ENCODE measurements at places on chromosomes 6 and 20.

- no peak overlapping the region for H3K4me3 ChIP-seq
- H3K4me1 ChIP-seq: peaks cover 2% of the 10 kb centered on the region
- H3K27me3 ChIP-seq: no peaks in the 10 kb centered on the region
- no peak for DNase-seq
- H3K27ac ChIP-seq: no peak overlapping the region
- H3K36me3 ChIP-seq: no peaks in the 10 kb centered on the region
Observed at GRCh38 chr6:113824411-113824810, 32.7 kb upstream of the MARCKS start.

DNA sequence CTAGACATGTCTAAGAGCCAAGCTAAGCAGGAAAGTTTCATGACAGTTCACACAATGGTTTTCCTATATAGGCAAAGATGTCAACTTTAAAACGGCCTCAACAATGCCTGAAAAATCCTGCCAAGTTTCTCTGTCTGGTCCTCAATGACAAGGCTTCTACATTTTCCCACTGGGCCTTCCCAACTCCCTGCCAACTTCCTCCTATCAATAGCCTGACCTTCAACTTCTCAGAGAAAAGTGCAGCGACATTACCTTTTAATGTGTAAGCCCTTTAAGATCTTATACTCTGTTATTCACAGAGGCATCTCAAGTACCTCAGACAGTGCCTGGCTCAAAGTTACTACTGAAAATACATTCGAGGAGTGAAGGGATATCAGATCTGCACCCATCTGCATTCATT lies 56.2 kb upstream of the BTBD3 start:
- H3K27me3 ChIP-seq: no peaks in the 10 kb centered on the region
- H3K36me3 ChIP-seq: no peaks in the 10 kb centered on the region
- no peak overlapping the region for H3K4me3 ChIP-seq
- no peaks in the 10 kb centered on the region for H3K4me1 ChIP-seq
- no peak for DNase-seq
- H3K27ac ChIP-seq: no peak overlapping the region

- no peaks in the 10 kb centered on the region for H3K36me3 ChIP-seq
- H3K4me3 ChIP-seq: no peak overlapping the region
- H3K27ac ChIP-seq: no peak overlapping the region
- DNase-seq: no peak
- no peaks in the 10 kb centered on the region for H3K27me3 ChIP-seq
- H3K4me1 ChIP-seq: peaks cover 10% of the 10 kb centered on the region
Observed at GRCh38 chr20:19423097-19423899, 210.9 kb downstream of the SLC24A3 start.

DNA sequence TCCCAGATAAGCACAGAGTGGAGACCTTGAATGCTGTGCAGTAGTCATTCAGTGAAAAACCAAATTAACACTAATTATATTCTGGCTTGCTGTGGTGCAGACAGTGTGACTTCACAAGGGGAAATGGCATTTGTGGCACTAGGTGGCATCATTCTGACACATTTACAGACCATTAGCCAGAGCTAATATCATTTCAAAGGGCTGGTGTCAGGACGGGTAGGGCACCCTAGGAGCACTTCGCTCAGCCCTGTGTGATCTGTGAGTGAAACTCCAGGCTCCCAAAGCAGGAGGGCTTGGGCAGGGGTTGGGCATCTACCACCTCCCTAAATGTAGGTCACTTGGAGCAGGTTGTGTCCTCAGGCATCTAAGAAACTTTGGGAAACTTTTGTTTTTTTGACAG lies 555.8 kb downstream of the PKHD1 start:
- H3K4me3 ChIP-seq: no peak overlapping the region
- no peaks in the 10 kb centered on the region for H3K36me3 ChIP-seq
- H3K27ac ChIP-seq: no peak overlapping the region
- H3K27me3 ChIP-seq: no peaks in the 10 kb centered on the region
- no peaks in the 10 kb centered on the region for H3K4me1 ChIP-seq

- H3K4me1 ChIP-seq: peaks cover 4% of the 10 kb centered on the region
- H3K36me3 ChIP-seq: no peaks in the 10 kb centered on the region
- DNase-seq: no peak
- no peak overlapping the region for H3K4me3 ChIP-seq
- H3K27ac ChIP-seq: no peak overlapping the region
Observed at GRCh38 chr20:57920971-57921370, 211.2 kb upstream of the PMEPA1 start.

- no peak for DNase-seq
- peaks cover 3% of the 10 kb centered on the region for H3K4me1 ChIP-seq
- no peak overlapping the region for H3K4me3 ChIP-seq
- no peaks in the 10 kb centered on the region for H3K36me3 ChIP-seq
- no peaks in the 10 kb centered on the region for H3K27me3 ChIP-seq
Observed at GRCh38 chr6:38095054-38095453, 275.5 kb downstream of the ZFAND3 start.

DNA sequence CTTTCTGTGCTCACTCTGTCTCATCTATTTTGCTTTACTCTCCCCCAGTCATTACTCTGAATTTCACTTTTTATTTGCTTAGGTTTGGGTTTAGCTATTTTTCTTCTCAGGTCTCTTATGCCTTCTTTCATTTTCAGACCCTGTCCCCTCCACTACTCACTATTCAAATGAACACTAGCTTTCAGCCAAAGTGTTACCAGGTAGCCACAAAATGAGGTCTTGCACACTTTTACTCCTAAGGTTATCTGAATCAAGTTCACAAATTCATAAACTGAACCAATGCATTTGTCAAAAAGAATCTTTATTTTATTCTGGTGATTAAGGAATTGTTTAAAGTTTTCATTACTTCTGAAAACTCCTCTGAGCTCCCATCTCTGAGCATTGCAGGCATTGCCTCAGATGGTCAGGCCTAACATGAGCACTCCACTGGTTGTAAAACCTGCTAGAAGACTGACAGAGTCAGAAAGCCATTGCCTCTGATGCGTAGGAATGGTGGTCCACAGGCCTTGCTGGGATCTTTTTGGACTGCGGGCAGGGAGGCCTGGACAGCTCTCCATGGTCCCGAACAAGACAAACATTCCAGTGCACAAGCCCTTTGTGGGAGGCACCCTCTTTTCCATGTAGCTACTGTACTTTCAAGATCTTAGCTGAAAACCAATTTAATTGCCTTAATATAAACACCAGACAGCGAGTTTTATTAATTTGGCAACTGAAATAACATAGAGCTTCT lies 48.5 kb downstream of the FYN start:
- peaks cover 2% of the 10 kb centered on the region for H3K4me1 ChIP-seq
- DNase-seq: no peak
- no peaks in the 10 kb centered on the region for H3K27me3 ChIP-seq
- H3K4me3 ChIP-seq: no peak overlapping the region

DNA sequence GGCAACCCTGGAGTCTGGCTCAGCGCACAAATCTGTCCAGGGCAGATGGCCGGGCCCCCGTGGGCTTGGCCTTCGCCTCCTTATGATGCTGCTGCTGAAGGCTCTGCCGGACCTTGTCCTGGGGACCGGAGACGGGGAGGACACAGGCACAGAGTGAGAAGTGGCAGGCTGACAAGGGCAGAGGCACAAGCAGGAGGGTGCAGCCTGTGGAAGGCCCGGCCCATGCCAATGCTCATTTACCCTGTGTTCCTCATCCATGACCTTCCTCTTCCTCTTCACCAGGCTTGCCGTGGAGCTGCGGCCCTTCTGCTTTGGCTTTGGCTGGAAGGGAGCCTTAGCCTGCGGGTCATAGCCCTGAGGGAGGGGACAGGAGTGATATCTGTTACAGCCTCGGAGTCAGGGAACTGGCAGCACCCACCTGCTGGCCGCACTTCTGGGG lies 2.4 kb downstream of the B3GALT4 start:
- peaks cover 10% of the 10 kb centered on the region for H3K4me1 ChIP-seq
- H3K27me3 ChIP-seq: no peaks in the 10 kb centered on the region
- H3K4me3 ChIP-seq: no peak overlapping the region
- peaks cover 45% of the 10 kb centered on the region for H3K36me3 ChIP-seq

- peaks cover 58% of the 10 kb centered on the region for H3K27me3 ChIP-seq
- no peak overlapping the region for H3K27ac ChIP-seq
- H3K4me3 ChIP-seq: peak overlapping the region; percentile 67
Observed at GRCh38 chr6:34154668-34155447, 9.0 kb upstream of the GRM4 start.
